Stimulated activated naive CD4-positive, alpha-beta T cell (primary cell): ENCODE measurements at places on chromosomes 6 and 20.
A peak's percentile ranks its signal among the peaks of the same experiment; 100 is the strongest.

DNA sequence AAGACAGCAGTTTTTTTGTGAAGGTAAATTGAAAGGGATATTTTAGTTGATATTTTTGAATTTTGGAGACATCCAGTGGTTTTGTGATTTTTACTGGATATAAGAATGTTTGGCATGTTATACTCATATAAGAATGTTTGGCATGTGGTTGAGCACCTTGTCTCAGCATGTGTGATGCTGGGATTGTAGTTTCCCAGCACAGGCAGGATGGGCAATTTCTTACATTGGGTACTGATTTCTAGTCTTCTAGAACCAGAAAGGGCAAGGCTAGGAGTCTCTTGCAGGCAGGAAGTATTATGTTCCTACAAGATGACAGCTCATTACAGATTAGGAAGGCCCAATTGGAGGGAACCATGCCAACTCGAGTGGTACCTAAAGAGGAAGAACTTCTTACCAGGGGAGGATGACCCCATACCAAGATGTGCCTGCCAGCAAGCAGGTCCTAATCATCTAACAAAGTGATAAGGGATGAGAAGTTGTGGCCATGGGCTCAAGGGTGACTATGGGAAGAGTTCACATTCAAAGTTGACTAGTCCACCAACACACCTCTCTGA, 377.8 kb downstream of the UTRN start:
- no peak for DNase-seq

DNA sequence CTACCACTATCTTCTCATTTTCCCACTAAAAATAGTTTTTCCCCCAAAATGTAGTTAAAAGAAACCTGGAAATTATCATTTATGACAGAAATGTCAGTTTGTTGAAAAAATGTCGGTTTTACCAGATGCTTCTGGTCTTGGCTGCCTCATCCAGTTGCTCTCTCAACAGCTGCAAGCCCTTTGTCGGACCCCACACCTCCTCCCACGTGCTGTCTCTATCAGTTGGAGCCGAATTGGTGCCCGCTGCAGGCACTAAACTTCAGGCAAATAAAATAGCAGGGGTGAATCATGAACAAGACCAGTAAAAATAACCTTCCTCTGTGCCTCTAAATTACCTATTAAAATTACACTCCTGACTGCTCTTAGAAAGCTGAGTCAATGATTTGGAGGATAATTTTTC, 129.5 kb upstream of the CEP162 start:
- DNase-seq = no peak

DNA sequence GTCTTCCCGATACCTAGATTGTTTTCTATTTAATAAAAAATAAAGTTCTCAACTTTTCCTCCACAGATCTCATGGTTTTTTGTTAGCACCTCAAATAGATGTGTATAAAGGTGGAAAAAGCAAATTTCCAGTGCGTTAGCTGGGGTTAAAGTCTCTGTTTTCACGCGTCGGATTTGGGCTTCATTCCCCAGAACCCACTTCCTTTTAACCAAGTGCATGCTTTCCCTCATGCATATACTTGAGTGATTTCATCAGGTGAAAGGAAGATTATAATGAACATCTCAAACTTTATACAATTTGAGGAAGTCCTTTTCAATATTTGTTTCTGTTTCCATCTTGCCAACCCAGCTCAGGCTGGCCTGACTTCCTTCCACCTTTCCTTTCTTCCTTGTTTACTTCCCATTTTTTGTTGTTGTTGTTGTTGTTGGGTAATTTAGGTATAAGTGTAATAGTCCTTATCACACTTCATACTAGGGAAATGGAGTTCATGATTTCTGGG, 43.9 kb upstream of the GGTLC1 start:
- DNase-seq = no peak

DNA sequence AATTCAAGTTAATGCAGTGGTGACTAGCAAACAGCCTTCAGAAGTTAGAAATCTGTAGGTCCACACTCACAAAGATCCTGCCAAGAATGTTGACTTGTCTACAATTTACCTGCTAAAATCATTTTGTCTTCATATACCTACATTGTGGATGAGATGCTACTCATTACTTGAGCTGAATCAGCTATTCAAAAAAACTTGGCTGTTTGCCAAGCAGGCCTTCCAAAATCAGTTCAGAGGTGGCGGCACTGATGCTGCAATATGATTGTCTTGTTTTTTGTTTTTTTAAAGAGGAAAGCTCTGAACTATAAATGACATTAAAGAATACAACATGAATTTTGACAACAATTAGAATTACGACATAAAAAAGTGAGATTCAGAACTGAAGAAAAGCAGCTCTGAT, 354.7 kb upstream of the KHDRBS2 start:
- no peak for DNase-seq

DNA sequence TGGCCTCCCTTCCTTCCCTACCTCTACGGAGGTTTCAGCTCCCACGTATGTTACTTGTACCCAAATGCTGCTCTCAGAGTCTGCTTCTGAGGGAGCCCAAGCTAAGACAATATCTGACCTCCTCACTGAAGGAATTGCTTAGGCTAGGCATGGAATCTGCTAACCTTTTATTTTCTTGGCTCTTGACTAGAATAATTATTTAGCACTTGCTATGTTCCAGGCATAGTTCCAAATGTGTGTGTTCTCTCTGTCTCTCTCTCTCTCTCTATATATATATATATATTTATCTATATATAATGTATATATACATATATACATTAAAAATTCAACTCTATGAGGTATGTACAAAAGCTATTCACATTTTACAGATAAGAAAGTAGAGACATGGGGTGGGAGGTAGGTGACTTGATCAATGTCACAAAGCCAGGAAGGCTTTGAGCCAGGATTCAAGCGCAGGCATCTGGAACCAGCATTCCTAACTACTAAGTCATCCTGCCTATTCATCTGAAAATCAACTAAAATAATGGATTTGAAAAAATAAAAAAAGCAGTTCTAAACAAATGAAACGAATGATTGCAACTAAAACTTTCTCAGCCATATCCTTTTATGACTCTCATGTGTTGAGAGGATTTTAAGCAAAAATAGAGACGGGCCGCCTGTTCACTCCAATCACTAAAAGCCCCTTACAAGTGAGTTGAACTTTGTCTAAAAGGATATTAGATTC, 189.7 kb upstream of the JAG1 start:
- no peak for DNase-seq

DNA sequence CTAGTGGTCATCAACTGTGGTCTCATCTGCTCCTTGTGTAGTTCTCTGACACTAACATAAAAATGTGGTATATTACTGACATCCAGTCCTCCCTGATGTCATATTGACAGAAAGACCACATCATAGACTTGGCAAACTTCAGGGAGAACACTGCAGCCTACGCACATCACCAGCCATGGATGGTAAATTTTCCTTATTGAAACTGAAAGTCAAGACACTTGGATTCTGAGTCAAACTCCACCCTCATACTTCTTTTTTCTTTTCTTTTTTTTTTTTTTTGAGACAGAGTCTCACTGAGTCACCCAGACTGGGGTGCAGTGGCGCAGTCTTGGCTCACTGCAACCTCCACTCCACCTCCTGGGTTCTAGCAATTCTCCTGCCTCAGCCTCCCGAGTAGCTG, 25.4 kb downstream of the NDRG3 start:
- DNase-seq = no peak

GRCh38 chr6:78589436-78589835, 277.9 kb upstream of the IRAK1BP1 start:
- no peak for DNase-seq

DNA sequence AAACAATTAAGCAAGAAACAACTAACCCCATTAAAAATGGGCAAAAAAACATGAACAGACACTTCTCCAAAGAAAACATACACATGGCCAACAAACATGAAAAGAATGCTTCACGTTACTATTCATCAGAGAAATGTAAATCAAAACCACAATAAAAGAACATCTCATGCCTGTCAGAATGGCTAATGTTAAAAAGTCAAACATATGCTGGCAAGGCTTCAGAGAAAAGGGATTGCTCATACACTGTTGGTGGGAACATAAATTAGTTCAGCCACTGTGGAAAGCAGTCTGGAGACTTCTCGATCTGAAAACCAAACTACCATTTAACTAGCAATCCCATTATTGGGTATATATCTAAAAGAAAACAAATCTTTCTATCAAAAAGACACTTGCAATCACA, 217.5 kb downstream of the TINAG start:
- no peak for DNase-seq

DNA sequence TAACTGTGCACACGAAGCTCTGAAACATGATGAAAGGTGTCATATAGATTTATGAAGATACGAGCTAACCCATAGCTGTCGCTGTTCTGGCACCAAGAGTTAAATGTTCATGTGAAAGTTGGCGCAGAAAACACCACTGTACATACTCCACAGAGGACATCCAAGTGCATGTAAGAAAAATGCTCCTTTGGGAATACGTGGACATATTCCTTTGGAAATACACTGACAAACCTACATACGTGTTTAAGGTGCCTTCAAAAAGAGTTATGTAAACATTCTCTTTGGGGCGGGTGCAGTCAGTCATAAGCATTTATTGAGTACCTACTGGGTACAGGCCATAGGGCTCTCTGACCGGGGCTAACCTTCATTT, 723 bp upstream of the ARID1B start:
- peak; percentile 5 for DNase-seq

DNA sequence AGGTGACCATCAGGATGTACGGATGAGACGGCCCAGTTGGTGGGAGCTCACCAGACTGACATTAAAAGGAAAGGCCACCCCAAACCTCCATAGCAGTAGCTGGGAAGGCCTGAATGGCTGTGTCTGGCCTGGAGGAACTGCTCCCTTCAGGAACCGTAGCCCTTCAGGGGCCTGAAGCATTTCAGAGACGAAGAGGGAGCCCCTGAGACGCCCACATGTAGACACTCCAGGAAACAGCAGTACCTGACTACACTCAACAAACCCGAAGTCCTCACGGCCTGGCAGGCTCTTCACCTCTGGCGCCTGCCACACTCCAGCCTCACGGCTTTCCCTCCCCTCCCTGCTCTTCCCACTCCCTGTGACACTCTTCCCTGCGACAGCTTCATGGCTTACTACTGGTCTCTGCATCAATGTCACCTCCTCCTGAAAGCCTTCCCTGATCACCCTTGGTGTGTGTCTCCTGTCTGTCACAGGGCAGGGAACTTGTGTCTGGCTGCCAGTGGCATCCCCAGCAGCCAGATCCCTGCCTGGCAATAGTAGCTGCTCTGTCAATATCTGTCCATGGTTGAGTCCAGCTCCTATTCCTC, 14.6 kb upstream of the STX16 start:
- DNase-seq = no peak

- no peak for DNase-seq
Observed at GRCh38 chr6:144379356-144379755, 94.2 kb downstream of the UTRN start.

DNA sequence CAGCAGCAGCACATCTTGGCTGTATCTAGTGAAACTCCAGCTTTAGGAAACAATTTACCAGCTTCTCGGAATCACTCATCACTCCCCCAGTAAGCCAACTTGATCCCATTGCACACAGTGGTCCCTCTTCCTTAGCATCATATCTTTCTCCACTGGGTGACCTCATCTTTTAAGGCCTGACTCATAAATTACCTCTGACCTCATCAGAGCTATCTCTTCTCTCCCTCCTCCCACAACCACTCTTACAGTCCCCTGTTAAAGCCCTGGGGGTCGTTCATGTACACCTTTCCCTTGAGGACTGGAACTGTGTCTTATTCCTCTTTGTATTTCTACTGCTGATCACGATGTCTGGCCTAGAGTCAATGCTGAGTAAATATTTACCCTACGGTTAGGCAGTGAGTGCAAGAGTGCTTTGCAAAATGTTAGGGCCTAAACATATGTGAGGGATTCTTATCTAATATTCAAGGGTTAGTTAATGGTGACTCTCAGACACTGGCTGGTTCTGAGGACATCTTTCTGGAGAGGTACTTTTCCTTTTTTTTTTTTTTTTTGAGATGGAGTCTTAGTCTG, 187.2 kb downstream of the LRFN2 start:
- DNase-seq = no peak

GRCh38 chr6:1400126-1400850, 10.9 kb downstream of the FOXF2 start:
- no peak for DNase-seq

DNA sequence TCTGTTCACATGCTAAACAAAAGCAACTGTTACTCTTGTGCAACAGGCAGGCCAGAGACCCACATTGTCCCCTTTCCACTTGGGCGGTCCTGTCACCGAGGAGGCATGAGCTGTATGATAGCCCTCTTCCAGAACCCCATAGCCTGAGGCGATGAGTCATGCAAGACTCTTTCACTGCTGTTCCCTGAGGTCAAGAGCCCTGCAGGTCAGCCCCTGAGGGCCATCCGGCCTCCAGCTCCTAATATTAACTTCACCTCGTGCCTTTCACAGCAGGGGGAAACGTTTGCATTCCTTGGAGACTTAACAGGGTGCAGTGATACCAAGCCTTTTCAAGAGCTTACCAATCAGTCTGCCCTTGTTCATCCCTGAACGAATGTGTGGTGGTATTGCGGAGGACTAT, 253.3 kb upstream of the ECI2 start:
- no peak for DNase-seq

- DNase-seq = no peak
Observed at GRCh38 chr6:16635810-16636602, 125.3 kb downstream of the ATXN1 start.

- DNase-seq = no peak
Observed at GRCh38 chr6:5827056-5827904, 179.4 kb downstream of the NRN1 start.
